Astrocyte (in vitro differentiated cells and primary cell): ENCODE measurements at places on chromosomes 7 and 10.

DNA sequence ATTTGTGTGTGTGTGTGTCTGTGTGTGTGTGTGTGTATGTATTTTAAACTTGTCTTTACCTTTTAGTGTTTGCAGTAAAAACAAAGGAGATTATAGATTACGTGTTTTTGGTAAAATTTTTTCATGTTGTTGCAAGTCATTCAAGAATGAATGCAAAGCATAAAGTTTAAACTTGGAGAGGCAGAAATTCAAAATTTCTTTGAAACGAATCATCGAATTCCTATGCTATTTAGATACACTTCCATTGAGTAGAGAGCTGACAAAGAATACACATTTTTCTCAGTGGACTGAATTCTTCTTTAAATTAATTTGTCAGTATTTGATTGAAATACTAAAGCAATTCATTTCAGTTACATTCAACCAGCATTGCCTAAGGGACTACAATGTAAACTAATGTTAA lies 66.0 kb upstream of the HDAC9 start:
- H3K4me3 ChIP-seq, result no peak overlapping the region
- no peaks in the 10 kb centered on the region for H3K27me3 ChIP-seq
- DNase-seq, result peak; percentile 55
- peaks cover 7% of the 10 kb centered on the region for H3K4me1 ChIP-seq

- no peaks in the 10 kb centered on the region for H3K27me3 ChIP-seq
- H3K27ac ChIP-seq, result peak overlapping the region; percentile 6
- peaks cover 32% of the 10 kb centered on the region for H3K4me1 ChIP-seq
- H3K36me3 ChIP-seq, result peaks cover 11% of the 10 kb centered on the region
Measured at GRCh38 chr7:66150471-66150870, 35.8 kb downstream of the CRCP start.

- H3K4me1 ChIP-seq, result no peaks in the 10 kb centered on the region
- DNase-seq, result no peak
- no peaks in the 10 kb centered on the region for H3K36me3 ChIP-seq
- no peak overlapping the region for H3K4me3 ChIP-seq
- H3K27me3 ChIP-seq, result peaks cover 6% of the 10 kb centered on the region
- H3K27ac ChIP-seq, result no peak overlapping the region
Measured at GRCh38 chr10:50272531-50272930, 21.2 kb upstream of the ASAH2 start.

DNA sequence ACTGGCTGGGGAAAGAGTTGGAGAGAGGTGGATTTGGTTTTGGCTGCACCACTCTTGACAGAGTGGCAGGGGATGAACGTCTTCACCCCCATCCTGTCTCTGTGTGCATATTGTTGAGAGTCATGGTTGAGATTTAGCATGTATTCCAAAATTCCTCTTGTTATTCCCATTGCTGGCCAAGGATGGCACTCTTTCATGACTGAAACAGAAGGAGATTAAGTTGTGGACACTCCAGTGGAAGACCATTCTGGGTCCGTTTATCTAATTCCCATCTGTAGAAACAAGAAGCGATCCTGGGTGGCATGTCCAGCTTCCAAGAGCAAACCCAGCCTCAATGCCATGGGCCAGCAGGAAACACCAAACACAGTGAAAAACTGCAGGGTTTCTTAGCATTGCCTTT lies 469.0 kb upstream of the IGFBP3 start:
- no peak overlapping the region for H3K4me3 ChIP-seq
- peaks cover 9% of the 10 kb centered on the region for H3K4me1 ChIP-seq
- no peak overlapping the region for H3K27ac ChIP-seq
- no peaks in the 10 kb centered on the region for H3K27me3 ChIP-seq

- peak; percentile 86 for DNase-seq
- peaks cover 21% of the 10 kb centered on the region for H3K4me1 ChIP-seq
- H3K4me3 ChIP-seq, result no peak overlapping the region
- no peaks in the 10 kb centered on the region for H3K36me3 ChIP-seq
- peak overlapping the region; percentile 0 for H3K27ac ChIP-seq
Measured at GRCh38 chr10:11875494-11876281, 52.5 kb downstream of the PROSER2 start.

DNA sequence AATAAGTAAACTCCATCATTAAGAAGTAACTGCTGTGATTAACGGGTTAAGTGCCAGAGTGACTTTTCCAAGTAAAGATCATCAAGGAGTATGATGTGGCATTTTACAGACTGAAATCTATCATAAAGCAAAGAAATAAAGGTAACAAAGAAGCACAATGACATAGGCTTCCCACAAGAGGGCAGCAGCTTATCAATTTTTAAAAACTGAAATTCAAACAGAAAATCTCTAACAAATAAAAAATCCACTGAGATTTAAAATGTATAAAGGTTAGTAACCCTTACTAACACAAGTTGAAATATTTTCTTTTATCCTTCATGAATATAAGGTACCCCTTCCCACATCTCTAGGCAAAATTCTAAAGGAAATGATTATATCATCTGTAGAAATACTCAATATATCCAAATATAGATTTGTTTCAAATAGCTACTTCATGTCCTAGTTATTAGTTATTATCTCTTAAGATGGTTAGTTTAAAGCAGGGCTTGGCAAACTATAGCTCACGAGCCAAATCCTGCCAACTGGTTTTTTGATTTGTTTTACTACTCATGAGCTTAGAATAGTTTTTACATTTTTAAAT lies 29.2 kb downstream of the FAM3C start:
- peaks cover 3% of the 10 kb centered on the region for H3K4me1 ChIP-seq
- H3K4me3 ChIP-seq, result no peak overlapping the region
- H3K36me3 ChIP-seq, result peaks cover 29% of the 10 kb centered on the region
- no peaks in the 10 kb centered on the region for H3K27me3 ChIP-seq

DNA sequence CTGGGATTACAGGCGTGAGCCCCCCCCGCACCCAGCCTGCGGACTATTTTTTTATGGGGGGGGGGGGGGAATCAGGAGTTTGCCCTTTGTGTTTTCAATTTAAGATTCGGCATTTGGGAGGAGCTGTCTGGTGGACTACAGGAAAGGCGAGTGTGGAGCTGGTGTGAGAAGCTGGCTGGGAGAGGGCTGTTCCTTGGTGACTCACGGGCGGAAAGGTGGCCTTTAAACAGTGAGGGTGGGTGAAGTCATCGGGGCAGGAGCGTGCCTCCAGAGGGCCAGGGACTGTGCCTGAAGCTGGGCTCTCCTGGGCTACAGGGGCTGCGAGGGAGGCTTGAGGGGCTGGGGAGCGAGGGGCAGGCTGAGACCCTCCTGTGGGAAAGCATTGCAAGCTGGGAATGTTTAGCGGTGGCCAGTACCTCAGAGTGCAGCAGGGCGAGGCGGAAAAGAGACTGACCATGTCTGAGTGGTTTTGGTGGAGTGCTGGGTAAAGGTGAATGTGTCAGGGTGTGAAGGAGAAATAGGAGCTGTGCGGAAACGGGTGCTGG lies 39.7 kb upstream of the ZNF32 start:
- H3K4me3 ChIP-seq, result no peak overlapping the region
- no peaks in the 10 kb centered on the region for H3K36me3 ChIP-seq
- peaks cover 8% of the 10 kb centered on the region for H3K4me1 ChIP-seq
- H3K27ac ChIP-seq, result no peak overlapping the region
- peaks cover 2% of the 10 kb centered on the region for H3K27me3 ChIP-seq
- DNase-seq, result peak; percentile 46

GRCh38 chr7:5234852-5235831 lies 45.1 kb downstream of the WIPI2 start:
- H3K4me3 ChIP-seq, result no peak overlapping the region
- peaks cover 2% of the 10 kb centered on the region for H3K4me1 ChIP-seq
- DNase-seq, result peak; percentile 21
- H3K36me3 ChIP-seq, result peaks cover 11% of the 10 kb centered on the region
- no peaks in the 10 kb centered on the region for H3K27me3 ChIP-seq

DNA sequence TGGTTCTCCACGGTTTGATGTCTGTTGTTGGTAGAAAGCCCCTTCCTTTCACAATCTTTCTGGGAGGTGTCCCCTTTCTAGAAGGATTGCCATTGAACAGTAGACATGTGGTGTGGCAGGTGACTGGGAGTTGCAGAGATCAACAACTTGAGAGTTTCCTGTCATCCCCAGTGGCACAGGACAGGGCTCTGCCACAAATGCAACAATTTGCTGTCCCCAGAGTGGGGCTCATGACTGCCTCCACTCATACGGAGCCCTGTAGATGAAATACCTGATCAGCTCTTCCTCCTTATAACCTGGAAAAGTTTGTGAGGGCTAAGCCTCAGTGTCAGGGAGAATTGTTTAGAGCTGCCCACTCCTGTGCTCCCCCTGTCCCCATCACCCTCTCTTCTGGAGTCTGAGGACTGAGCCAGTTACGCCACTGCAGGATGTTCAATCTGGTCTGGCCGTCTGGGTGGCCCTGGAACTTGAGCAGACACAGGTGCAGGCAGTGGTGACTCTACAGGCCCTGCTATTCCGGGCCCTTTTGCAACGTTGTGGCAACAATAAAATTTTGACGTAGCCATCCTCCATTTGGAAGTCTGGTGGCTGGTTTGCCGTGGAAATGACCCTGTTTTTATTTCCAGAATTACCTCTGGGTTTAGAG lies 6.5 kb downstream of the DBNL start:
- no peaks in the 10 kb centered on the region for H3K27me3 ChIP-seq
- peaks cover 36% of the 10 kb centered on the region for H3K36me3 ChIP-seq
- no peak for DNase-seq
- H3K4me1 ChIP-seq, result peaks cover under 1% of the 10 kb centered on the region
- no peak overlapping the region for H3K4me3 ChIP-seq

- no peak overlapping the region for H3K4me3 ChIP-seq
- H3K36me3 ChIP-seq, result no peaks in the 10 kb centered on the region
- H3K4me1 ChIP-seq, result no peaks in the 10 kb centered on the region
Measured at GRCh38 chr10:74575912-74576311, 250.5 kb upstream of the KAT6B start.

- no peak overlapping the region for H3K27ac ChIP-seq
- H3K4me1 ChIP-seq, result no peaks in the 10 kb centered on the region
- DNase-seq, result no peak
- H3K27me3 ChIP-seq, result no peaks in the 10 kb centered on the region
- H3K4me3 ChIP-seq, result no peak overlapping the region
Measured at GRCh38 chr10:28497313-28498126, 35.4 kb upstream of the WAC start.

GRCh38 chr7:151254316-151254715 lies 5.8 kb upstream of the SMARCD3 start:
- H3K27ac ChIP-seq, result no peak overlapping the region
- peaks cover 25% of the 10 kb centered on the region for H3K4me1 ChIP-seq
- H3K4me3 ChIP-seq, result no peak overlapping the region

- peak; percentile 89 for DNase-seq
- no peaks in the 10 kb centered on the region for H3K36me3 ChIP-seq
- peaks cover 27% of the 10 kb centered on the region for H3K4me1 ChIP-seq
- H3K4me3 ChIP-seq, result no peak overlapping the region
- no peak overlapping the region for H3K27ac ChIP-seq
Measured at GRCh38 chr10:15325243-15325943, 45.7 kb downstream of the FAM171A1 start.

- no peaks in the 10 kb centered on the region for H3K36me3 ChIP-seq
- no peaks in the 10 kb centered on the region for H3K27me3 ChIP-seq
- H3K27ac ChIP-seq, result no peak overlapping the region
- no peak overlapping the region for H3K4me3 ChIP-seq
Measured at GRCh38 chr7:25250386-25250785, 22.1 kb upstream of the NPVF start.

DNA sequence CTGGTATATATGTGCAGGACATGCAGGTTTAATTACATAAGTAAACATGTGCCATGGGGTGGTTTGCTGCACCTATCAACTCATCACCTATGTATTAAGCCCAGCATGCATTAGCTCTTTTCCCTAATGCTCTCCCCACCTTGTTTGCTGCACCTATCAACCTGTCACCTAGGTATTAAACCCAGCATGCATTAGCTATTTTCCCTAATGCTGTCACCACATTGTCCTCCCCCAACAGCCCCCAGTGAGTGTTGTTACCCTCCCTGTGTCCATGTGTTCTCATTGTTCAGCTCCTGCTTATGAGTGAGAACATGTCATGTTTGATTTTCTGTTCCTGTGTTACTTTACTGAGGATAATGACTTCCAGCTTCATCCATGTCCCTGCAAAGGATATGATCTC lies 300.5 kb downstream of the ANKRD7 start:
- no peak overlapping the region for H3K4me3 ChIP-seq
- no peak overlapping the region for H3K27ac ChIP-seq
- no peaks in the 10 kb centered on the region for H3K27me3 ChIP-seq
- H3K36me3 ChIP-seq, result no peaks in the 10 kb centered on the region
- no peak for DNase-seq
- H3K4me1 ChIP-seq, result no peaks in the 10 kb centered on the region

DNA sequence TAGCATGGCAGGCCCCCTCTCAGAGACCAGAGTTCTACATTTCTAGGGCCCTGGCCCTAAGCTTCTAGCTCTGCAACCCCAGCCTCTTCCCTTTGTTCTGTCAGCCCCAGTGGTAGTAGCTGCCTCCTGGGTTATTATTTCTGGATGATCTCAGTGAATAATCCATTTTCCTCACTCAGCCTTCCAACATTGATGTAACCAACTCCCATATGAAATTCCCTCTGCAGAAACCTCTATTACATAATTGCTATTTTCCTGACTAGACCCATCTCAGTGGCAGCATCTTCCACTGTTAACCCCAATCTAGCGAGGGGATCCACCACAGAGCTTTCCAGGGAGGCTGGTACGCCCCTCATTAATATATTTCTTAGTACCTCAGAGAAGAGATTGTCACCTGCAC lies 49.8 kb downstream of the FHIP2A start:
- no peak overlapping the region for H3K27ac ChIP-seq
- H3K4me3 ChIP-seq, result no peak overlapping the region
- H3K4me1 ChIP-seq, result peaks cover 21% of the 10 kb centered on the region
- no peaks in the 10 kb centered on the region for H3K27me3 ChIP-seq

DNA sequence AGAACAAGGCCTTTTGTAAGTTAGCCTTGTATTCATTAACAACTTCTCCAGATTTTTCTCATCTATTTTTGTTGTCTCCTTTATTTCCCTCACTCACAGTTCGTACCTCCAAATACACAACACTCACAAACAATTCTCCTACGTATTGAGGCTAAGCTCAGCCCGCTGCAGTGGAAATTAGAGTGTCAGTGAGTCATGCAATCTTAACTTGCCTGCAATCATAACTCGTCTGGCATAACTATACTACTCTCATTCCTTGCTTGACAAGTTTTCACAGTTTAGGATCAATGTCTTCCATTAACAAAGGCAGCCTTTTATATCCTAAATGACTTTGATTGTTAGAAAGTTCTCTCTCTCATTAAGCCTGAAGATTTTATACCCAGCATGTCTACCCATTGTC lies 23.8 kb downstream of the TMEM196 start:
- H3K36me3 ChIP-seq, result no peaks in the 10 kb centered on the region
- no peak overlapping the region for H3K27ac ChIP-seq
- H3K4me1 ChIP-seq, result no peaks in the 10 kb centered on the region
- no peak overlapping the region for H3K4me3 ChIP-seq
- peak; percentile 61 for DNase-seq

GRCh38 chr7:111540199-111540815 lies 22.0 kb downstream of the IMMP2L start:
- H3K27ac ChIP-seq, result no peak overlapping the region
- no peak for DNase-seq
- no peaks in the 10 kb centered on the region for H3K27me3 ChIP-seq
- no peak overlapping the region for H3K4me3 ChIP-seq

- no peak for DNase-seq
- H3K27me3 ChIP-seq, result no peaks in the 10 kb centered on the region
- no peak overlapping the region for H3K4me3 ChIP-seq
- no peak overlapping the region for H3K27ac ChIP-seq
Measured at GRCh38 chr7:41964183-41964753, 261.4 kb upstream of the INHBA start.

- H3K4me3 ChIP-seq, result peak overlapping the region; percentile 20
- no peaks in the 10 kb centered on the region for H3K27me3 ChIP-seq
- peak overlapping the region; percentile 59 for H3K27ac ChIP-seq
Measured at GRCh38 chr7:94632338-94633013, 23.5 kb downstream of the SGCE start.
